ENCODE measurements at places on chromosomes 7 and 10.

DNA sequence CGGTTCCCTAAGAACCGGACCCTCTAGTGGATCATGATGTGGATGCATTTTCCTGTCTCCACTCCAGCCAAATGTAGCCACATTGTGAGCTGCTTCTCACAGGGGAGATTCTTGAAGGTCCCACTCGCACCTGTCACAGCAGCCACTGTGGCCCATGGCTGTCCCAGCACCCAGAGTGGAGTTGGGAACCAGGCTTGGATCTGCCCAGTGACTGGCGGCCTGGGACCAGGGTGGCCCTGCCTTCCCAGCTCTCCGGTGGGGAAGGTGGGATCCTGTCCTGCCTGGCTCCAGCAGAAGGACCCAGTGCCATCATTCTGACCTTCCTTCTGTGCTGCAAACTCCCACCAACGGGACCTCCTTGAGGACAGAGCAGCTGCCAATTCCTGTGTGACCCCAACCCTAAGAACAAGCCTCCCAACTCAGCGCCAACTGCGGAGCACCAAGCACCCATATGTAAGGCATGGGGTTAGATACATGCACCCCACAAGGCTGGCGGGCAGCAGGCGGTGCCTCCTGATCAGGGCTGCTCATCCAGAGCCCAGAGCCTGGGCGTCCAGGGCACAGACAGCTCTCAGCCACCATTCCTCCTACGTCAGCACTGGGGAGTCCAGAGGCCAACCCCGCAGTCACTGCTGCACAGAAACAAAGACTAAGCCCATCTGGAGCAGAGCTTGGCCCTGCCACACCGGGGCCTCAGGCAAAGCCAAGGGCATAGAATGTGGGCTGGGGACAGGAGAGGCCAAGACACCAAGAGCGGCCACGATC lies 28.8 kb downstream of the EBF3 start:
- DNase-seq: no peak

GRCh38 chr7:22931011-22931410 lies 82.9 kb downstream of the HYCC1 start:
- no peak for DNase-seq

DNA sequence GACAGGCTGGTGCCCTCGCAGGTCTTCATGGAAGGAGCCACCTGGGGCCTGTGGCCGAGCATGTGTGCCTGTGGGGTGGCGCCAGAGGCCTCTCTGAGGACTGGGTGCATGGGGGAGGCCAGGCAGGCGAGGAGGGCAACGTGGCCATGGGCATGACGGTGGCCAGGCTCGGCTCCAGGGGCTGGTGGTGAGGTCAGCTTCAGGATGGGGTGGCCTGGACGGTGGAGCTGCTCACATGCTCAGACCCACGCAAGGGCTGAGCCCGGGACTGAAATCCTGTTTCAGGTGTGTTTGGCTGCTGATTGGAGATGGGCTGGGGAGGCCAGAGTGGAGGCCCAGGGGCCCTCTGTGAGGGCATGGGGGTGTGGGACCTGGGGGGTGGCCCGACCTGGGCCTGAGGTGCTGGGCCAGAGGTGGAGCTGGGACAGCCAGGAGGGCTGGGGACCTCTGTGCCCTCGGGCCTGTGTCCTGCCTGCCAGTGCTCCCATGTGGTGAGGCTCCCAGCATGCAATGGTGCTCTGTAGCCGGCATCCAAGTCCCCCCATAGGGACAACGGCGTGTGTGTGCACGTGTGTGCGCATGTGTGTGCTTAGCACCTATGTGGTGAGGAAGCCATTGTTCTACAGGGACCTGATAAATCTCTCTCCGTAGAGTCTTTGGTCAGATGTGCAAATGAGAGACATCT lies 71.1 kb downstream of the INPP5A start:
- no peak for DNase-seq

- DNase-seq: no peak
Observed at GRCh38 chr7:90180011-90180585, 25.8 kb downstream of the STEAP1 start.

- DNase-seq: no peak
Observed at GRCh38 chr7:104225451-104225850, 17.6 kb upstream of the ORC5 start.

- no peak for DNase-seq
Observed at GRCh38 chr7:41756650-41757182, 53.8 kb upstream of the INHBA start.

DNA sequence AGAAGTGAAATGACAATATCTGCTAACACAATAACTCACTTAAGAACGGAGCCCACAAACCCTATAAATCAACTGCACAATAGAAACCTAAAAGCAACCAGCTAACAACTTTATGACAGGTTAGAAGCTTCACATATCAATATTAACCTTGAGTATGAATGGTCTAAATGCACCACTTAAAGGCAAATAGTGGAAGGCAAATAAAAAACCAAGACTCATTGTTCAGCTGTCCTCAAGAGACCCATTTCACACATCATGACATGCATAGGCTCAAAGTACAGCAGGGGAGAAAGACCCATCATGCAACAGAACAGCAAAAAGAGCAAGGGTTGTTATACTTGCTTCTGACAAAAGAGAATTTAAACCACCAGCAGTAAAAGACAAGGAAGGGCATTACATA lies 46.8 kb downstream of the CDC14C start:
- no peak for DNase-seq

DNA sequence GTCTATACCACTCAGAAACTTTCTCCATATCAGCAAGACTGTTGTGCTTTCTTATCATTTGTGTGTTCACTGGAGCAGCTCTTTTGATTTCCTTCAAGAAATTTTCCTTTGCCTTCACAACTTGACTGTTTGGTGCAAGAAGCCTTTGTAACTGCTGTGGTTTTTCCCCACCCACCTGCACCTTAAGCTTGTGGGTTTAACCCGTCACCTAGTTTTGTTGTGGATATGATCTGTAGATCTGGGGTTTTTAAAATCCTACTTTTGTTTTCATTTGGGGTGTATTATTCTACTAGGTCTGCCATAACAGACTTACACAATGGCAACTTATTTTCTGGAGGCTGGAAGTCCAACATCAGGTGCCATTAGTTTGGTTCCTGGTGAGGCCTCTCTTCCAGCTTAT lies 30.5 kb upstream of the CHST3 start:
- peak; percentile 20 for DNase-seq

GRCh38 chr10:121313119-121313875 lies 284.9 kb downstream of the FGFR2 start:
- DNase-seq: no peak

GRCh38 chr10:123991611-123992570 lies 100.3 kb upstream of the CPXM2 start:
- no peak for DNase-seq

DNA sequence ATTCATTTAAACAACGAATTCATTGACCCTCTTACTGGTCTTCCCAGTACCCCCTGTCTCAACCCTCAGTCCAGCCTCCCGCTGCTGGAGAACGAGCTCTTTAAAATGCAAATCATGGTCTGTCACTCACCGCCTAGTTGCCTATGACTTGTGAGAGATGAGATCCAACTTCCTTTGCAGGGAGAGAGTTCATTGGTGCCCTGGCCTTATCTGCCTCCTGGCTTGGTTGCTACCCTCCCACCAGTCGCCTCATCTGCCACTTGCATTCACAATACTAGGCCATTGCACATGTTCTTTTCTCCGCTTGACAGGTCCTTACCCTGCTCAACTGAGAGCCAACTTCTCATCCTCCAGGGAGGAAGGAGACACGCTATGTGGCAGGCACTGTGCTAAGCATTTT lies 54.0 kb upstream of the MXI1 start:
- no peak for DNase-seq

DNA sequence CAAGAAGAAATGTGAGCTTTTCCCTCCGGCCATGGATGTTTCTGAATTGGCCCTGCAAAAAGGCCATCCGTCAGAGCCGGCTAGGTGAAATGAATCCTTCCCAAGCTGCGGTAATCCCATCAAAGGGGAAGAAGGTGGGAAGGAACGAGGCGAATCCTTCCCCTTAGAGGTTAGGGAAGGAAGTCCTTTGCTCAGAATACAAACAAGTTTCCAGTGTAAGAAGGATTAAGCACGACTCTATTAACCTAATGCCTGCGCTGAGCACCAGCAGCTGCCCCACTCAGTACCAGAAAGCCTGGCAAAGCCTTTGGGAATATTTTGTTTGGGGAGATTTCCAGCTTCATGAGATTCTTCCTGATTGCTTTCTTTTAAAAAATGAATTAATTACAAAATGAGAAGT lies 42.8 kb downstream of the CLRN3 start:
- no peak for DNase-seq

DNA sequence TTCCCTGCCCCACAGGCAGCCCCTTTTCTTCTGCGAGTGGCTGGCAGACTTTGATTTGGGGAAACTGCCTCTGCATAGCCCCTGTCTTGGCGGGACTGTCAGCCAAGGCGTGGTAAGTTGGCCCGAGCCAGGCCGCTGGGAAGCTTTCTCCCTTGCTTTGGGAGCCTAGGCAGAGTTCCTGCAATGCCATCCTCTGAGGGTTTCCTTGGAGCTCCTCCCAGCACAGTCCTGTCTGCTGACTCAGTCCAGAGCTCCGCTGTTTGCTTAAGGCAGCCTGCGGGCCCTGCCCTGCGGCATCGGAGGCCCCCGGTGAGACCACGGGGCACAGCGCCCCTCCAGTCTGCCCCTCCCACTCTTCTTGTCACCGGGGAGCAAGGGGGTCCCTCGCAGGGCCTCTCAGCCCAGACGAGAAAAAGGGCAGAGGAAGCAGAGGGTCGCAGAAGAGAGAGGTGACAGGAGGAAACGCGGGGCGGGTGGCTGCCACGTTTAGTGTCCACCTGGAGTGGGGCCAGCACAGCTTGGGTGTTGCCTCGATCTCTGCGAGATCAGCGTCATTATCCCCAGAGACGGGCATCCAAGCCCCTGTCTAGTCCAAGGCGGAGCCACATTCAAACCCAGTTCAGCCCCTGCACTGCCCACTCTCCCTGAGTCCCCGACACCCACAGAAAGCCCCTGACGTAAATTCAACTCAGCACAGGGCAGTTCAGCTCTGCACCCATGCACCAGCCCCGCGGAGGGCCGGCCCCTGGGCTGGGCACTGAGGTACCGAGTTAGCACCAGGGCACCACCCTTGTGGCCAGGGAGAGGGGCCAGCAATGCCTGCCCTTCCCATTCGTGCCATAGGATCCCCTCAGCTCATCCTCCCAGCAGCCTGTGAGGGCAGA lies 59.0 kb upstream of the CHST15 start:
- DNase-seq: no peak

DNA sequence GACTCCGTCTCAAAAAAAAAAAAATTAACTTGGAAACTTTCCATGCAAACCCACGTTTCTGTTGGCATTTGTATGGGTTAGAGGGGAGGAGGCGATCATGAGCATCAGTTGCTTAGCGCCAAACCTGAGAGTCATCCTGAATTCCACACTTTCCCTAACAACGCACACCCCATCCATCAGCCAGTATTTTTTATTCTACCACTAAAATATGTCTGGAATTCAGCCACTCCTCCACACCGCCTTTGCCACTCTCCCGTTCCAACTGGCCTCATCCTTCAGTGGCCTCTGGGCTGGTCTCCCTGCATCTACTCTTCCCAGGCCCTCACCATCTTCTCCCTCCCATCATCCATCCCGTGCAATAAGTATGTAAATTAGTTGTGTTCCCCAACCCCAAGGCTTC lies 4.7 kb upstream of the LMBR1 start:
- no peak for DNase-seq

- no peak for DNase-seq
Observed at GRCh38 chr7:79377097-79377496, 76.4 kb downstream of the MAGI2 start.

DNA sequence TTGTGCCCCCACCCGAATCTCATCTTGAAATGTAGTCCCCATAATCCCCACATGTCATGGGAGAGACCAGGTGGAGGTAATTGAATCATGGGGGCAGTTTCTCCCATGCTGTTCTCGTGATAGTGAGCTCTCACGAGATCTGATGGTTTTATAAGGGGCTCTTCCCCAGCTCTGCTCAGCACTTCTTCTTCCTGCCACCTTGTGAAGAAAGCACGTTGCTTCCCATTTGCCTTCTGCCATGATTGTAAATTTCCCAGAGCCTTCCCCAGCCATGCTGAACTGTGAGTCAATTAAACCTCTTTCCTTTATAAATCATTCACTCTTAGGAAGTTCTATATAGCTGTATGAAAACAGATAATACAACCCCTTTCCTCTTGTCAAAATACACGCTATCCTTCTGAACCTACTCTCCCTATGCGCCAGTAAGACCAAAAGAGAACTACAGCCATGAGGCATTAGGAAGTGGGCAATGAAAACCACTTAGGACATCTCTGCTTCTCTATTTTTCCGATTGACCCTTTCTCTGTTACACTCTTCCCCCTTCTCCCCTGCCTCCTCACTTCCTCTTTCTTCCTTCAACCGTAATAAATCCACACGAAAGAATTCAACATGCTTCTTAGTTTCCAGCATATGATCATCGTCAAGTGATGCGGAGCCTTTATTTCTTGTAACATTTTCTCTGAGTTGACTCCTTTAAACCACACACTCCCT lies 101.2 kb upstream of the WDR11 start:
- no peak for DNase-seq

DNA sequence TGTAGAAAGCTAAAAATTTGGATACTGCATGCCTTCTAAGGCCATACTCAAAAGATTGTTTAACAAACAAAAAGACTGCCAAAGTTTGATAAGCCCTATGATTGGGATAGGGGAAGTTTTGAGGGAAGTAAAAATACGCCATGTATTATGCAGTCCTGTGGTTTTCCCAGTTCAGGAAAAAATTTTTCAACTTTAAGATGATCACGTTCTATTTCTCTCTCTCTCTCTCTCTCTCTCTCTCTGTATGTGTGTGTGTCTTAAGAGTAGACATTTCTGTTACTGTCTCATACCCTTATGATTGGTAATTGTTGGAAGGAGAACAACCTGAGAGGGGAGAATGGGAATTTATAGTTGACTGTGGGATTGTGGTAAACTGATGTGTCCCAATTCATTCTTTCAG lies 69.1 kb upstream of the CYP26C1 start:
- no peak for DNase-seq

- DNase-seq: no peak
Observed at GRCh38 chr7:111952783-111953182, 253.4 kb downstream of the DOCK4 start.

DNA sequence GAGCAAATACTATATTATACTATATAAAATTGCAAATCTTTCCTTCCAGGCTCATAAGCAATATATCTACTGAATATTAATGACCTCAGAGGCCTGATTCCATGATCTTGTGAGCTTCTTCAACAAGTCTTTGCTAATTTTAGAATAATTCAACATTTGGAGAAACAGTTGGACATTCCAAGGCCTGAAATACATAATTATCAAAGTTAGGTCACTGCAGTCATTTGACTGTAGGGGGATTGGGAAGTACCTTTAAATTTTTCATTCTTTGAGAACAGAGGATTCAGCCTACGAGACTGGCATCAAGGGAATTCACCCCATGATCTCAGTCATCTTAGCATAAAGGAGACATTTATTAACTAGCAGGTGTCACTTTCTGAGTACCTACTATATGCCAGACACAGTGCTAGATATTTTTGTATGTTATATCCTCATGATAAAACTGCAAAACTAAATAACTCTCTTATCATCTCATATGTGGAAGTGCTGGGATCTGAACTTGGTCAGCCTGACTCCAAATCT lies 85.4 kb downstream of the DOCK4 start:
- no peak for DNase-seq

GRCh38 chr10:125158601-125159485 lies 1.5 kb downstream of the CTBP2 start:
- DNase-seq: no peak

GRCh38 chr7:1359681-1360485 lies 99.4 kb downstream of the MICALL2 start:
- no peak for DNase-seq

GRCh38 chr7:595621-596010 lies 76.0 kb upstream of the PDGFA start:
- DNase-seq: no peak
